ENCODE measurements at places on chromosomes 2 and 18.
A peak's percentile ranks its signal among the peaks of the same experiment; 100 is the strongest.

DNA sequence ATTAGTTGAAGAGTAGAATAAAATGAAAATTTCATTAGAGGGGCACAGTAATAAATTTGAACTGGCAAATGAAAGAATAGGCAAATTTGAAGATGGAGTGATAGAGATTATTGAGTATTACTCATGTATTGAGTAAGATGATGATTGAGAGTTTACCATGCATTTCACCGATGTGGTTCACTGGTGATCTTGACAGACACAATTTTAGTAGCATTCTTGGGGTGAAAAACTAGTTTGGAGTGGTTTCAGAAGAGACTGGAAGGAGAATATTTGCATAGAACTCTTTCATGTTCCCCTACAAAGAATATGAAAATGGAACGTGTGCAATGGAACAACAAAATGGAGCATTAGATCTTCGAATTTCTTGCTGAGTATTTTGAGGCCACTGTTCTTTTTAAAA, 121.4 kb downstream of the ASXL3 start:
- no peak for DNase-seq

DNA sequence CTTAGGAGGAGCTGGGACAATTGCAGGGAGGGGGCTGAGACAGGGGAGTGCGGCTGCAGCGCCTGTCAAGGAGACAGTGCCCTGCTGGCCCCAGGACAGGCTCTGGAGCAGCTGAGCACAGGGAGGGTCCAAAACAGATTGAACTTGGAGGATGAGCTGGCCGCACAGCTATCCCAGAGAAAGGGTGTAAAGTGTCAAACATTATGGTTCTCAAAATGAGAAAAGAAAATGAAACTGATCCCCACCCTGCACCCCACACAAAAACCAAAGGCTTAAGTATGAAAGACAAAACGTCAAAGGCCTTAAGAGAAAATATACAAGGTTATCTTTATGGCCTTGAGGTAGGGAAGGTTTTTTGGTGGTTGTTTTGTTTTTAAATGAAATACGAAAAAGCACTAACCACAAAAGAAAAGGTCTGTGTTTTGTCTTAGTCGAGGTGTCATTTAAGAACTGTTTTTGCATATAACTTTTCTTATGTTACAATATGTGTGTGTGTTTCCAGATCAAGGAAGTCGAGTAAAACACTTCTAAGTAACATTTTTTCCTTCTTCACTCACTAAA, 111.8 kb downstream of the HDAC4 start:
- DNase-seq = no peak

DNA sequence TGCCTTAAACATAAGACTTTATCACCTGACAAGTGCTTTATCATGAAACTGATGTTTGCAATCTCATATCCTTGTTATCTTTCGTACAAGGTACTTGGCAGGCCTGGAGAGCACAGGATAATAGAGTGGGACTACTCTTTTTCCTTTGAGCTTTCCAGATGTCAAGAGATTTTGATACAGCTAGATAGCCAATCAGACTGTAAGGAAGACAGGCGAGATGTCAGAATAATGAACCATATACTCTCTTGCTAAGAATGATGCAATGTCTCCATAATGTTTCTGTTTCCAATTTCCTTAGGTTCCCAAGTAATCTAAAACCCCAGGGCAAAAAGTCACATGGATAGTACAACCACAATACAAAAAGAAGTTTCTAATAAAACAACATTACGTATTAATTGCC, 313.1 kb downstream of the PDE11A start:
- no peak for DNase-seq

- no peak for DNase-seq
These were observed 111.6 kb upstream of the LTBP1 start for GRCh38 chr2:32835148-32835547.

GRCh38 chr18:23592911-23593310, 6.6 kb upstream of the NPC1 start:
- no peak for DNase-seq

DNA sequence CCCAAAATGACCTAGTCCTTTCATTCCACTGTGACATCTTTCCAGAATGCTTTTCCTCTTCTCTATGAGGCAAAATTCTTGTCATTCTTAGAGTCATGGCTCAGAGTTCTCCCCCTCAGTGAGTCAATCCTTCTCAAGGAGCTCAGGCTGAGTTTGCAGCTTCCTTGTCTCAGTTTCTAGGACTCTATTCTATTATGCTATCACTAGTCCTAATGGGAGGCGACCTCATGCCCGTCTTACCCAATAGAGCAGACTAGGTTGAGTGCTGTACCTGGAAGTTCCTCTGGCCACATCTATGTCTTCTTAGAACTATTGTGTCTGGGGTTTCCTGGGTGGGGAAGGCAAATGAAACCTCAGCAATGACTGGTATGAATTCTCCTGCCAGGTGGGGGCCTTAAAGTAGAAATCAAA, 51.5 kb downstream of the HAUS1 start:
- no peak for DNase-seq

DNA sequence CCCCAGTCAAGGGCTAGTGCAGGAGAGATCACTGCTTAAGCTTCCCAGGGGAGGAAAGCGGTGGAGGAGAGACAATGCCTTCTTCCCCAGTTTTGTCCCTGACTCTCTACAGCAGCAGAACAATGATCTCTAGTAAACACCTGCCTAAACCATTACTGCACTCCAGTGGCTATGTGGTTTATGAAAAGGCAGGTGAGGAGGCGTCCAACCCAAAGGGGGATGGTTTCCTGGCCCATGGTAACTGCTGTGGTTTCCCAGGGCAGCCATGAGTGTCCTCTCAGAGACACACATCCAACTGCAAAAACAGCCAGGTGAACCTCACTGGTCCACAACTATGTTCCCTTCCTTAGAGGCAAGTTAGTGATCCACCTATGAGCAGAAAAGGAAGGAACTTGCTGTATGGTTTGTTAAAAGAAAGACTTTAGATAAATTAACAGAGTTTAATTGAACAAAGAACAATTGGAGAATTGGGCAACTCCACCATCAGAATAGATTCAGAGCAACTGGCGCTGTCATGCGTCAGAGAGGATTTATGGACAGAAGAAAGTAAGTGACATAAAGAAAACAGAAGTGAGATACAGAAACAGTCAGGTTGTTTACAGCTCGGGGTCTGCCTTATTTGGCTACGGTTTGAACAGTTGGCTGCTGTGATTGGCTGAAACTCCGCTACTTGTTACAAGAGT, 4.8 kb upstream of the TTC39C start:
- DNase-seq = no peak

- DNase-seq = no peak
These were observed 39.9 kb downstream of the NCK2 start for GRCh38 chr2:105784589-105784988.

DNA sequence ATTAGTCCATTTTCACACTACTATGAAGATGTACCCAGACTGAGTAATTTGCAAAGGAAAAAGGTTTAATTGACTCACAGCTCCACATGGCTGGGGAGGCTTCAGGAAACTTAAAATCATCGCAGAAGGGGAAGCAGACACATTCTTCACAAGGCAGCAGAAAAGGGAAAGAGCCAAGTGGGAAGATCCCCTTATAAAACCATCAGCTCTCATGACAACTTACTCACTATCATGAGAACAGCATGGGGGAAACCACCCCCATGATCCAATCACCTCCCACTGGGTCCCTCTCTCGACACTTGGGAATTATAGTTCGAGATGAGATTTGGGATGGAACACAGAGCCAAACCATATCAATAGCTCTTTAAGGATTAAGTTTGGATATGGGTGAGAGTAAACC, 246.1 kb upstream of the CYRIA start:
- no peak for DNase-seq

DNA sequence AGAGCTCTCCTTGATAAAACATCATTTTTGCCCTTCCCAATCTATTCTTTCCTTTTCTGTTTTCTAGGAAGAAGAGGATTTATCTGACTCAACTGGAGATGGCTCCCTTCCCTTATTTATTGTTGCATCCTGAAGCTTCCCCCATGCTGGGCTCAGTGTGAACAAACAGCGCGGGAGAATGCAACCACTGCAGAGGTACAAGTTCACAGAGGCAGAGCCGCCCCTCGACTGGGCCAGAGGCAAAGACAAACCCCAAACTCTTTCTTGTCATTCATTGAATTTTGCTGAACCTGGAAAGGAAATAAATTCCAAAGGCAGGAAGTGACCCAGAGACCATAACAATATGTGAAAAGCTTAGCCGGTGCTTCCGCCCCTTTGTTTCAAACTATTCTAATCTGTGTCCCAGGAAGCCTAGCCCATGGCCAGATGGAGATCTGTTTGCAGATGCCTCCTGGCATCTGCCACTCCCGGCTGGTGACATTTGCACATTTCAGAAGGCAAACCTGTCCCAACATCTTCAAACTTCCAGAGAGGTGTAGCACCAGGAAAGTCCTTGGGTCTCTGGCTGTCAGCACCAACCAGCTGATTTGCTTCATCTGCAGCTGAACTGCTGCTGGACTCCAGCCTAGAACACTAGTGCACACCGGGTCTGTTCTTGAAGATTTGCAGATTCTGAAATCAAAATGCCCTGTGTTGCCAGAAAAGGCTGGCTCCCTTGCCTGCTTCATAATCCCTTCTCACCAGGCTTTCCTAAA, 79.4 kb upstream of the MAP4K3 start:
- no peak for DNase-seq

GRCh38 chr2:62733546-62733945, 28.0 kb downstream of the EHBP1 start:
- no peak for DNase-seq

DNA sequence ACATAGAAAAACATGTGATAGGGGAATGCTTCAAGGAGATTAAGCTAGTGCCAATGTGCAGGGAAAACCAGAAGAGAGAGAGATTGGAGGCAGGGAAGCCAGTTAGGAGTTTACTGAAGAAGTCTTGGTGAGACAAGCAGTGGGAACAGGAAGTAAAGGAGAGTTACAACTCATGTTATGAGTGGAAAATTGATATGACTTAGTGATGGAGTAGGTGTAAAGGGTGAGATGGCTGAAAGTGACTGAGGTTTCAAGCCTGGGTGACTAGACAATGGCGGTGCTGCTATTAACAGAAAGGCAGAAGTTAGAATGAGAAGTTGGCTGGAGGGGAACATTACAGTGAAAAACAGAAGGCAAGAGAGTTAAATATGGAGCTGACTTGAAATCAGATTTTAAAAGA, 16.5 kb downstream of the DOK1 start:
- DNase-seq = no peak

DNA sequence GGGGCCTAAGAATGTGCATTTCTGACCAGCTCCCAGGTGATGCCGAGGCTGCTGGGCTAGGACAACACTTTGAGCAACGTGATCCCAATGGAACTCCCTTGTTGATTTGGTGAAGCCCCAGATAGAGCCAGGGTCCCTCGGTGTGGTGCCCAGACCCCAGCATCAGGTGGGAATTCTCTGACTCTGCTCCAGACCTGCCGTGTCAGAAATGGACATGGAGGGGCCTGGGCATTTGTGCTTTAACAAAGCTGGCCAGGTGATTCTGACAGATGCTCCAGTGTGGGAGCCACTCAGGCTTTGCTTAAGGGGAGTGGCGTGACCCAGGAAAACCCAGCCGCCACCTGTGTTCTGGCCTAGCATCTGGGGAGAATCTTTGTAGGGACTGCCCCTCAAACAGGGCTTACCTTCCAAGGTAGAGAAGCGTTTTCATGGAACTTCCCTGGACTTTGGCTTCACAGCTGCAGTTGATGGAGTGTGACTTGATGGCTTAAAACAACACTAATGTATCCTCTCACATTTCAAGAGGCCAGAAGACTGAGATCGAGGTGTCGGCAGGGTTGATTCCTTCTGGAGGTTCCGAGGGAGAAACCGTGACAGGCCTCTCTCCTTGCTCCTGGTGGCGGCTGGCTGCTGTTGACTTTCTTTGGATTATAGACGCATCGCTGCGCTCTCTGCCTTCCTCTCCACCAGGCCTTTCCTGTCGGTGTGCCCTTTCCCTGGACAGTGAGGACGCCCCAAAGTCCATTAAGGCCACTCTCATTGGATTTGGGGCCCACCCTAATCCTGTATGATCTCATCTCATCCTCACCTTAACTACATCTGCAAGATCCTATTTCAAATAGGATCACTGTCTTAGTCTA, 57.0 kb upstream of the HDAC4 start:
- DNase-seq = no peak

- no peak for DNase-seq
These were observed 5.5 kb upstream of the NRBP1 start for GRCh38 chr2:27422958-27423357.

DNA sequence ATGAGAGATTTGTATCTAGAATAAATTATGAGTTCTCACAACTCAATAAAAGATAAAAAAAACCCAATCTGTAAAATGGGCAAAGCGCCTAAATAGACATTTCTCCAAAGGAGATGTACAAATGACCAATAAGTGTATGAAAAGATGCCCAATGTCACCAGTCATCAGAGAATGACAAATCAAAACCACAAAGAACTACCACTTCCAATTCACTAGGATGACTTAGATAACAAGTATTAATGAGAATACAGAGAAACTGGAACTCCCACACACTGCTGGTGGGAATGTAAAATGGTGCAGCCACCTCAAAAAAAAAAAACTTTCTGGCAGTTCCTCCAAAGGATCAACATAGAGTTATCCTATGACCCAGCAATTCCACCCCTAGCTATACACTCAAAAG, 17.4 kb upstream of the COL6A3 start:
- DNase-seq = no peak

DNA sequence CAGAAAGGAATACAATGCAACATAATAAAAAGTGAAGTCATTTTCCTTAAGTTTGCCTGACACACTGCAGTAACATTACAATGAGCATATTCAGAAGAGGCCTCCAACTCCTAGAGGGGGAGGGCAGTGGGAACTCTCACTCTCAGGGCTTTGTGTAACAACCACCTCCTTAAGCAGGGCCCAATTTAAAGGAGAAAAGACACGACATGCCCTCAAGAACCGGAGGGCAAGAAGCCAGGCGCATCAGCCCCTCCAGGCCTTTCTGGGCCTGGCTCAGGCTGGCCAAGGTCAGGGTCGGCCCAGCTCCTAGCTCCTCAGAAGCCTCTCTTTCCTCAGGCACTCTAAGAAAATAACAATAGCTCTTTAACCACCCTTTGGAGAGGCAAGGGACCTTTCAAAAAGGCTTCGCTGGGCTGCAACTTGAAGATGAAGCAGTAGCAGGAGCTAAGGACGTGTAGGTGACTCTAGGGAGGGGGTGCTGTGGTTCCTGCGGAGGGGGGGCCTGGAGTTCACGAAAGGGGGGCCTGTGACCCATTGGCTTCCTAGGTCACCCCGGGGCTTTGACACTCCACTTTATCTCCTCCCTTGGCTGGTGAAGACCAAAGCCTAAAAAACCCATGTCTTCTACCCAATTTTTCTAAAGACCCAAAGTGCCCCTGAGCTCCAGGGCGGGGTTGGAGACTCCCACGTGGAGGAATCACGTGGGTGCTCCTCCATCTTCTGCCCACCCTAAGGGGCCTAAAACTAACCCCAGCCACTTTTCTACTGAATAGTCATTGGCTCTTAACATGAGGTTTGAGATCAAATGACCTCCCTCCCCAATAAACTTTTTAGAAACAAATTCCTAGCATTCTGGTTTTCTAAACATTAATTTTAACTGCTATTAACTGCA, 13.3 kb downstream of the SERTAD2 start:
- no peak for DNase-seq

- peak; percentile 76 for DNase-seq
These were observed 1.1 kb upstream of the SEH1L start for GRCh38 chr18:12946549-12947284.

All from ascending aorta (tissue), 2 donors.